ENCODE measurements at places on chromosomes 13 and 19.
A peak's percentile ranks its signal among the peaks of the same experiment; 100 is the strongest.

- no peak for DNase-seq
Measured at GRCh38 chr13:86090181-86090580, 291.0 kb upstream of the SLITRK6 start.

DNA sequence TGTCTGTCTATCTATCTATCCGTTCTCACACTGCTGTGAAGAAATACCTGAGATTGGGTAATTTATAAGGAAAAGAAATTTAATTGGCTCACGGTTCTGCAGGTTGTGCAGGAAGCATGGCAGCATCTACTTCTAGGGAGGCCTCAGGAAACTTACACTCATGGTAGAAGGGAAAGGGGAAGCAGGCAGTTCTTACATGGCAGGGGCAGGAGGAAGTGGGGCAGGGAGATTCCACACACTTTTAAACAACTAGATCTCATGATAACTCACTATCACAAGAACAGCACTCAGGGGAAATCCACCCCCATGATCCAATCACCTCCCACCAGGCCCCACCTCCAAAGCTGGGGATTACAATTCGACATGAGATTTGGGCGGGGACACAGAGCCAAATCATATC is 105.3 kb downstream of the SLC10A2 start:
- no peak for DNase-seq

- no peak for DNase-seq
Measured at GRCh38 chr13:23357349-23357748, 76.2 kb downstream of the SACS start.

GRCh38 chr19:12778017-12778904 is 2.9 kb upstream of the HOOK2 start:
- DNase-seq: peak; percentile 46

- DNase-seq: no peak
Measured at GRCh38 chr13:72970301-72970880, 88.4 kb upstream of the KLF5 start.

DNA sequence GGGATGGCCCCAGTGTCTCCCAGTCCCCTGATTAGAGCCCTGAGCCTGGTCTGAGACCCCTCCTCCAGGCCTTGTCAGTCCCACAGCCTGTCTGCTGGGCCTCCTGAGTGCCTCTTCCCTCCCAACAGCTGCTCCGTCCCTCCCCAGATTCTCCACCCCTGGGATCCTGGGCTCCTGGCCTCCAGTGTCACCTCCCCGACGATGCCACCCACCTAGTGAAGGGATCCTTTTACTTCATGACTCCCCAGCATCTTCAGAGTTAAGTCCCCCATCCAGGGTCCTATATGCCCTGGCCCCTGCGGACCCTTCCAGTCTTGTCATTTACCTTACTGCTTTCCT is 4.4 kb upstream of the PRX start:
- DNase-seq: no peak

- DNase-seq: no peak
Measured at GRCh38 chr13:80604098-80604497, 263.2 kb upstream of the SPRY2 start.

- no peak for DNase-seq
Measured at GRCh38 chr19:19485998-19486290, 29.4 kb downstream of the TSSK6 start.

DNA sequence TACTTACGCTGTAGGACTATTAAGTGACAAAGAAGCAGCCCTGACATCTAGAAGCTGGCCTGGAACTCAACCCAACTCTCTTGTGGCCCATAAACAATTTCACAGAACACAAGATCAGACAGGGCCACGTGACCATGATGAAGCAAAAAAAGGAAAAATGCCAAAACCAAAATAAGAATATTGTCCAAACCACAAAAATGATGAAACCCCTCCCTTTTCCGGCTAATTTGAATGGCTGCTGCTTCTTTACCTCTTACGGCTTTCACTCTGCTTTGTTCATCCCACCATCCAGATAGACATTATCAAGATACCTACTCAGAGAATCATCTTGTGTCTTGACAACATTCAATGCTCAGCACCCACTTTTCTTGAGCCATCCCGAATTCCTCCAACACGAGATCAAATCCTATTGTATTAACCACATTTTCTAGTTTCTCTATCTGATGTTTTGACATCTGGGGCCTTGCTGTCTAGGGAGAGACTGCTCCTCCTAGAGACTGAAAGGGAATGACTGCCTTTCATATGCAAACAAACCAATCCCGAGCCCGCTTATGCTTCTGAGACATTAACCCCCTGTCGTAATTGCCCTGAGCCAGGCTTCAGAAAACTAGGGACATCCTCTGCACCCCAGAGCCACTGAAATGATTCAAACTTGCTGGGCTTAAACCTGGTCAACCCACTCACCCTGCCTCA is 186.3 kb downstream of the TDRD3 start:
- no peak for DNase-seq

GRCh38 chr19:41871573-41872383 is 5.3 kb upstream of the CD79A start:
- DNase-seq: no peak

DNA sequence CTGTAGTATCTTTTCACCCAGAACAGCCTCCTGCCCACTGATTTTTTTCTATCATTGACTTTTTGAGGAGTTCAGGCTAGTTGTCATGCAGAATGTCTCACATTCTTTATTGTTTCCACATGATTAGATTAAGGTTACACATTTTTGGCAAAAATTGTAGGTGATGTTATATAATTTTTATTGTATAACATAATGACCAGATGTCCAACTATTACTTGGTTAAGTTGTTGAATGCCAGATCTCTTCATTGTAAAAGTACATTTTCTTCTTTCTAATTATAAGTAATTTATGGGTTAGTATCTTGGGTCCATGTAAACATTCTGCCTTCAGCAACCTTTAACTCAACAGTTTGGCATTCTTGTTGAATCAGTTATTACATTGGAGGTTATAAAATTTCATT is 138.4 kb downstream of the POSTN start:
- DNase-seq: no peak

DNA sequence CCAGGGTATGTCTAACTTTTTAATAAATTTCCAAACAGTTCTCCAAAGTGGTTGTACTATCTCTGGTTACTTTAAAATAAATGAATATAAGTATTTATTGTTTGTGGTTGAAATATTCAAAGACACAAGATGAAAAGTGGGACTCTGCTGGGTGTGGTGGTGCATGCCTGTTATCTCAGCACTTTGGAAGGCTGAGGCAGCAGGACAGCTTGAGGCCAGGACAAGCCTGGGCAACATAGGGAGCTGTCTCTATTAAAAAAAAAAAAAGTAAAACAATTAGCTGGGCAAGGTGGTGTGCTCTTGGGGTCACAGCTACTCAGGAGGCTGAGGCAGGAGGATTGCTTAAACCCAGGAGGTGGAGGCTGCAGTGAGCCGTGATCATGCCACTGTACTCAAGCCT is 10.4 kb downstream of the PNMA8A start:
- DNase-seq: no peak

DNA sequence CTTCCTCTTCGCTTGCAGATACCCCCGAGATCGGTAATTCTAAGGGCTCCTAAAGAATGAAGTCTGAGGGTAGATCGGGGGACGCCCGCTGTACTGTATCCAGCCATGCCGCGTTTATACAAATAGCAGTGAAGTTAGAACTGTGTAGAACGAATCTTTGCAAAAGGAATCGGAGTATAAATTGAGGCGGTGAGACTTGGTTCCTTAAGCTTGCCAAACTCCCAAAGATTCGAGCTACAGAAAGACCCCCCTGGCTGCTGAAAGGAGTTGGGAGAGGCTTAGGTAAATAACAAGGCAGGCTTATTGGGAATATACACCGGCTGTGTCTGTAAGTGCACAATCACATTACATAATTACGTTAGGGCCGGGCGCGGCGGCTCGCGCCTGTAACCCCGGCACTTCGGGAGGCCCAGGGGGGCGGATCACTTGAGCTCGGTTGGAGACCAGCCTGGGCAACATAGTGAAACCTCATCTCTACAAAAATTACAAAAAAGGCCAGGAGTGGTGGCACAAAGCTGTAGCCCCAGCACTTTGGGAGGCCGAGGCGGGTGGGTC is 12.2 kb downstream of the TMEM160 start:
- DNase-seq: no peak

DNA sequence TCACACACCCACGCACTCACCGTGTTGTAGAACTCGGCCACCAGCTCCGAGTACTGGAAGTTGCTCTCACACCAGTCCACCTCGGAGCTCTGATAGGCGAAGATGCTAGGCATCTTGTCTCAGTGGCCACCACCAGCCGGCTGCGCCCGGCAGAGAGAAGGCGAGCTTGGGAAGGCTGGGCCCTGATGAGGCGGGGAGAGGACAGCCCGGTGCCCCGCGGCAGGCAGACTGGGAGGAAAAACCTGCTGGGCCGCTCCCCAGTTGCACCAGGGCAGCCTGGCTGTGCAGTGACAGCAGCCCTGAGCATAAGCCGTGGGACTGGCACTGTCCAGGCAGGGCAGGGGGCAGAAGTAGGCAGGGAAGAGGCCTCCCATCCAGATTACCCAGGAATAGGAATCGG is at the start of gene ACER1:
Gene ACER1, minus strand, starts transcription at position 174 of the 400 bp plus-strand sequence. Its CDS starts 61 bp downstream, at position 113.
- DNase-seq: no peak

GRCh38 chr19:19537075-19538048 is 703 bp upstream of the CILP2 start:
- no peak for DNase-seq

Measured in anterior cingulate cortex (tissue), 58 donors.